ENCODE measurements at places on chromosomes 2 and 18.
A peak's percentile ranks its signal among the peaks of the same experiment; 100 is the strongest.

- DNase-seq = no peak
Observed at GRCh38 chr2:9610781-9611548, 19.8 kb downstream of the YWHAQ start.

DNA sequence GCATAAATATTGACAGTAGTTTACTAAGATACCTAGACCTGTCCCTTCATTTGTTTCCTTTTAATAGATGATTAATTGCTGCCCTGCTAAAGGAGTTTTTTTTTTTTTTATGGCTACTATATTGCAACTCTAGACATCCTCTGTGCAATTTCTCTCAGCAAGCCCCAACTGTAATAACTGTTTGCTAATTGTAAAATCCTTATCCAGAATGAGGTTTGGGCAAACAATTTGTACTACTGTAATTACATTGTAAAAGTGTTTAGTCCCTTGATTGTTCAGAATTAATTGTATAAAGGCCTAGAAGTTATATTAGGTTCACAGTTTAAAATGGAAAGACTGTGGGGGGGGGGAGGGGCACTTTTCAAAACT is 3.7 kb upstream of the MEIS1 start:
- no peak for DNase-seq

DNA sequence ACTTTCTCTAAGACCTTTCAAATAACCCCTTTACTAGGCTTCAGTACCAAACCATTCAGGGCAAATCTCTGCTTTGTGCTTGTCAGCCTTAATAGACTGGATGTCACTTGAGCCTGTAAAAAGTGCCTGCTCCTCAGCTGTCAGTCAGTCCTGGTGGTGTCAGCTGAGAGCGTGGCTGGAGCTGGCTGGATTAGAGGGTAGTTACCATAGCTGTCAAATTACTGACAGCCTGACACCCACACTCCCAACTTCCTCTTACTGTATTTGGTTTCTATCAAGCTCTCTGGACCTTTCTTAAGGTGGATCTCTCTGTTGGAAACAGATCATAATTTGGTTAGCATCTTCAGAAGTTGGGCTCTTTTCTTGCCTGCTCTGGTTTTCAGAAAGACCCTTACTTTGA is 371.4 kb upstream of the ATP5MC3 start:
- DNase-seq = no peak

DNA sequence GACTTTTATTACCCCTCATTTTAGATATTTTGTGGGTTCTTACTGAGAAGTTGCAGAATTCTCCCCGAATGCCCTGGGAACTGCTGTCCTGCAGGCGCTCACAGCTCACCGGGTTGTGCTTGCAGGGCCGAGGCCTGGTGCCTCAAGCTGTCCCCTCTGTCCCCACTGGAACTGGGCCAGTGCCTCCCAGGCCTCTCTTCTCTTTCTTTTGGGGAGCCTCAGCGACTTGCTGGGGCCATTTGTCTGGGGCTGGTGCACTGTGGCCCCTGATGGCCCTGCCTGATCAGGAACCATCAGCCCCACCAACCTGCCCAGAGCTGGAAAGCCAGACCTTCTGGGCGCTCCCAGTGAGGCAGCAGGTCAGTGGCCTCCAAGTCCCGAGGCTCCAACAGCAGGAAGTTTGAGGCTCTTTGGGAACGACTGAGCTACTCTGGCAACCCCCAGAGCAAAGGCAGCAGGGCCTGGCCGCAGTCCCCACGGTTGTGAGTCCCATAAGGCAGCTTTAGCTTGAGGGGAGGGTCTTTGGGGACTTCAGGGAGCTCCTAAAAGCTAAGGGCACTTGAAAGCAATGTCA is 14.7 kb upstream of the NEU4 start:
- DNase-seq = peak; percentile 2

- DNase-seq = no peak
Observed at GRCh38 chr2:237352279-237352845, 61.6 kb downstream of the COL6A3 start.

DNA sequence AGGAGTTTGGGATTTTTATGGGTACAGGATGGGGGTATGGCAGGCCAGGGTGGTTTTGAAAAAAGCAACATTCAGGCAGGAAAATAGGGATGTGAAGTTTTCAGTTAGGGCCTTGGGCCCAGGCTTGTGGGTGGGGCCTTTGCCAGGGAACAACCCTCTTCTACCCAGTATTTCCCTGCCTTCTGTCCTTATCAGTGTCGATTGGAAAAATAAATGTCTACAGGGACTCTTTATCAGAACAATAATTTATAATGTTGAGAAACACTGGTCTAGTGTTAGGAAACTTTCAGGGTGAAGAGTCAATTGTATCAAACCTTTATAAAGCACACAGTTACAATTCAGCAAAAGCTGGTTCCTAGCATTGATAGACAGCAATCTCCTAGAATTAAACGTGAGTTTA is 214.1 kb upstream of the NABP1 start:
- no peak for DNase-seq

DNA sequence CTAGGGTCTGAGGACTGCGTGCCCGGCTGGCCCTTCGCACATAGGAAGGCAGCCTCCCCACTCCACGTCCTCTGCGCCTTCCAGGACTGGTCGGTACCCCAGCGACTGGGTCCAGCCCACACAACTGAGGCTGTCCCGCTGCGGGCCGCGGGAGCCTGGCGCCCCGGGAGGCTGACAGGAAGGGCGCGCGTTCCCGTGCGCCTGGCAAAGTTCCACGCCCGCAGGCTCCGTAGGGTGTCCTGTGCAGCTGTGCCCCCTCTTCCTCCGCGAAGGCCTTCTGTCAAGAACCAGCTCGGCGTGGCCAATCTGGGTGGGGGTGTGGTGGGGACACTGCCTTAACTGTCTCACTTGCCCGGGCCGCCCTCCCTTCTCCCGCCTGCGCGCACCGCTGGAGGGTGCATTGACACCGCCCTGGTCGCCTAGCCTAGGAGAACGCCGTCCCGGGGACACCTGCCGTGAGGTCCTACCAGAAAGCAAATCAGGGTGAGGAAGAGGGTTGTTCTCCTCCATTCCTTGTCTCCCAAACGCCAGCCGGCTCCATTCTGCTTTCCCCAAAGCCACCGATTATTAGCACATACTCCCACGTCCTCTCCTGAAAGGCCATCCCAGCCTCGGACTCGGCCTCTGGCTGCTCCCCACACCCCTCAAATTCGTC is 618 bp upstream of the LYPD1 start:
- DNase-seq = peak; percentile 15

DNA sequence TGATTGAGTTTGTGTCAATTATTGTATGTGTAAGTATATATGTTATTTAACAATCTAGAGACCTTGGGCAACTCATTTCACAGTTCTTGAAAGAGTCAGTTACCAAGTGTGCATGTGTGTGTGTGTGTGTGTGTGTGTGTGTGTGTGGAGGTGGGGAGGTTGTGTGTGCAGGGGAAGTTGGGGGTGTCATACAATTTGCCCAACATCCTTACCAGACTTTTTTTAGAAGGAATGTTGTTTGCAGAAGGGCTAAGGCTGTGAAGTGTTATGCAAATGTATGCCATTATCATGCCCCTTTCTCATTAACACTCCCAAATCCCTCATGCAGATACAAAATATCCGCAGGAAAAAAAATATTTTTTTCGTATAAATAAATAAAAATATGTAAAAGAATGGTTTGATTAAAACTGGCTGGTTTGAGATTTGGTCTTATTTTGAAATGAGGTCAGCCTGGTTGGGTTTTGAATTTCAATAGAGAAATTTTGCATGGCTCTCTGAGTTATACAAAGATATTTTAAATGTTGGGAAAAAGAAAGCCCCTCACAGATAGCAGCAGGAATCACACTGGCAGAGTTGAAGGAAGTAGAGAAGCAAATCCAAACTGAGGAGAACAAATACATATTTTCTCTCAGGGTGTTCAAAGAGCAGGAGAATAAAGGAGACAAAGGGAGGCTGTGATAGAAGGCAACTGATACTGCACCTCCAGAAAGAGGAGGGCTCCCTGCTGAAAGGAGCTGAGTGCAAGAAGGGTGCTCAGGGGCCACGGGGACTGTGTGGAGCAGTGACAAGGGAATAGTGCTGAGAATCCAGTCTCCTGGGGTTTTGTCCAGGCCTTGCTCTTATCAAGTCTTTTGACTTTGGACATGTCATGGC is 1365.5 kb upstream of the CELF4 start:
- no peak for DNase-seq

DNA sequence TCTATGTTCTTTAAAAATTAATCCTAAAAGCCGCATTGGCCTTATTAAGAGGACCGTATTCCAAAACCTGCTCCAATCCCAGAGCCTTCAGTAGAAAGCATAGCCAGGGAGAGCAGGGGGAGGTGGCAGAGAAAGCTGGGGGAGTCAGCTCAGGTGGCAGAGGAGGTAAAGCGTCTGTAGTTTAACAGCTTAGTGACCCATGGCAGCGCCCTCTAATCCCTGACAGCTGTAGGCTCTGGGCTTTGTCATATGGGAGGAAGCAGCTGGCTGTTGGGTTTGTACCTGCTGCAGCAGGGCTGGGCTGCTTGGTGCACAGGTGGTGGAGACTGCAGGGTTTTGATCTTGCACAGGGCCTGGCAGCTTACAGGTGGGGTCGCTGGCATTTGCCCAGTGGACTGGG is 50.6 kb downstream of the THNSL2 start:
- no peak for DNase-seq

- no peak for DNase-seq
Observed at GRCh38 chr18:32966141-32966540, 193.3 kb upstream of the KLHL14 start.

DNA sequence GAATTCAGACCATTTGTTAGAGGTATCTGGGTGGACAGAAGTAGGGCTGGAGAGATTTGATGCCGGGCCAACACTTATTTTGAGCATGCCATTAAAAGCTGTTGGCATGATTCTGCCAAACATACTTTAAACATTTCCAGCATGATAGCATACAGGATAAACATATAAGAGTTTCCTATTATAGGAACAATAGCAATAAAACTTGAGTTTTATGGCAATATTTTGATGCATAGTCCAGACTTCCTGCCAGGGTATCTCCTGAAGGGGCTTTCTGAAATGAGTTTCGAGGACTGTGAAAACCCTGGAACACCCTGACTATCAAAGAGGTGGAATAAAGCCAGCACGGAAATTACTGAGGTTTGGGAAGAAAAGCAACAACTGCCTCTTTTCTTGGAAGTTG is 1398.0 kb upstream of the NXPH2 start:
- no peak for DNase-seq

- DNase-seq = peak; percentile 42
Observed at GRCh38 chr2:207624185-207625013, 795 bp downstream of the METTL21A start.

GRCh38 chr18:80249217-80250093 is 2.1 kb upstream of the PARD6G start:
- no peak for DNase-seq

All from HuH-7 (cell line).